ENCODE measurements at places on chromosomes 16 and 17.

GRCh38 chr17:67194134-67194533 lies 50.9 kb downstream of the HELZ start:
- no peak for DNase-seq

GRCh38 chr17:49565948-49566491 lies 9.7 kb upstream of the NXPH3 start:
- no peak for DNase-seq

DNA sequence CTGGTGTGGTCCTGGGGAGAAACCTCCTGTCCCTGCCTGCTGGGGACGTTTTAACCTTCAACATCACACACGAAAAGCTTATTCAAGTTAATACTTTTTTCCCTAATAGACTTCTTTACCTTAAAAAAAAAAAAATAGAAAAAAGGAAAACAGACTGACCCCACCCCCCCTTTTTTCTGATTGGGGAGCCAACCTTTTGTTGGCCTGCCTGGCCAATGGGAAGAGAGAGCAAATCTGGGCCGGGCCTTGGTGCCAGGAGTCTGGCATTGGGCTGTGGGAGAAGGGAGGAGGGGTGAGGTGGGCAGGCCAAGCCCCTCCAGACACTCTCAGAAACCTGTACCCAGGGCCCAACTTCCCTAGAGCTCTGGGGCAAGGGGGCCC lies 3.0 kb downstream of the CBX8 start:
- no peak for DNase-seq

DNA sequence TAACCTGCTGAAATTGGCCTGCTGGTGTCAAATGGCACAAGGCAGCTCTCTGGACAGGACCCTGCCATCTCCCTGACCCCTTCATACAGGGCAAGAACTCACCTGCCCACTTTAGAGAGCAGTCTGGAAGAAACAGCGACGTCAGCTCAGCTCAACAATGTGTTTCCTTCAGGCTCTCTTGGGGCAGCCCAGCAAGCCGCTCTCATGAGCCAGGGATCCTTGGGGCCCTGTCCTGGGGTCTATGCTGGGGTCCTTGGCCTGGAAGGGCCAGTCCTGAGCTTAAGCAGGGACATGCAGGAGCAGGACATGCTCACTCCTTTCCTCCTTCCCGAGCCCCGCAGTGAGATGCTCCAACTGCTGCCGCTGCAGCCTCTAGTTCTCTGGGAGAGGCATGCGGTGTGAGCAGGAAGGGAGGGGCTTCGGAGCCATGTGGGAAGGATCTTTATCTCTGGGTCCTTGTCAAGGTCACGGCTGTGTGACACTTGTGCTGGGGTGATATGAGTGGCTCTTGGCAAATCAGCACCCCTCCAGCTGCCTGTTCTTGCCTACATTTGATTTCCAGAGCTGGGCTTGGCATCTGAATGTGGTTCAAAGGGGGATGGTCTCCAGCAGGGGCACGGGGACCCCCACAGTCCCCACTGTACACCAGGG lies 3.4 kb downstream of the C1QTNF1 start:
- DNase-seq: no peak

GRCh38 chr17:74055508-74056160 lies 147.8 kb upstream of the RPL38 start:
- DNase-seq: no peak

DNA sequence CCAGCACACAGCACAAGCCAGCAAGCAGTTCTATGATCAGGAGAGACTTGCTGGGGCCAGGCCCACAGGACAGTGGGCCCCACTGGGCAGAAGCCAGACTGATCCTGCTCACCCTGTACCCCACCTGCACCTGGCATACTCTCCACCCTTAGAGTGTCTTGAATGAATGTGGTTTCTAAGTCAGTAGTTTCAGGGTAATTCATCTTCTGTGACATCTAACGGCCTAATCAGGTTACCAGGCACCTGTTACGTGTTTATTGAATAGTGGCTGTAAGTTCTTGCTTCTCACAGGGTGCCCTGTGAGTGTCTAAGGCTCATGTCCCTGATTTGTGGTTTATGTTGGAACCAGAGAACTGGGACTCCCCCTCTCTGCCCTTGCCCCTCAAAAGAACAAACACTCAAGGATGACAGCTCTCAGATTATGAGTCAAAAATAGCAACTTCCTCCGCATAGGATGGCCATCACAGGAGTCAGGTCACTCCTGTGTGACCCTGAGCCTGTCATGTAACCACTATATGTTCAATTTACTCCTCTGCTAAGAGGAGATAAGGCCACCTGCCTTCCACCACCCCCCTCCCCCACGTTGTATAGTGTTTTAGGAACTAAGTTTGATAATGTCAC lies 7.0 kb upstream of the OR2C1 start:
- DNase-seq: no peak

- DNase-seq: no peak
Measured at GRCh38 chr17:13437966-13438779, 163.6 kb downstream of the HS3ST3A1 start.

GRCh38 chr16:56855946-56856345 lies 9.1 kb upstream of the SLC12A3 start:
- DNase-seq: no peak

DNA sequence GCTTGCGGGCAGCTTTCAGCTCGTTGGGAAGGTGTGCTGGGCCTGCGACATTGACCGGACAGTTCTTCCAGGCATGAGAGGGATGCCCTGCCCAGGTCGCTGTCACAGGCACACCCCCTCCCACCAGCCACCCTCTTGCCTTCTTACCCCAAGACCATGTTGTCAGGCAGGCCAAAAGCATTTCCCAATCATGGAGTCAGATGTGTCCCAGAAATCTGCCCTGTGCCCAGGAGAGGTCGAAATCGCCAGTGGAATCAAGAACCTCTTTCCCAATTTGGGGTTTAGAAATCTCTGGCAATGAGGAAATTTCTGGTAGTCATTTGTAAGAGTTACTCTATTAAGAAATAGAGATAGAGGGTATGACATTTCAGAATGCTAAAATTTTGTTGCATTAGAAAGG lies 177.1 kb downstream of the RAB11FIP4 start:
- DNase-seq: no peak

DNA sequence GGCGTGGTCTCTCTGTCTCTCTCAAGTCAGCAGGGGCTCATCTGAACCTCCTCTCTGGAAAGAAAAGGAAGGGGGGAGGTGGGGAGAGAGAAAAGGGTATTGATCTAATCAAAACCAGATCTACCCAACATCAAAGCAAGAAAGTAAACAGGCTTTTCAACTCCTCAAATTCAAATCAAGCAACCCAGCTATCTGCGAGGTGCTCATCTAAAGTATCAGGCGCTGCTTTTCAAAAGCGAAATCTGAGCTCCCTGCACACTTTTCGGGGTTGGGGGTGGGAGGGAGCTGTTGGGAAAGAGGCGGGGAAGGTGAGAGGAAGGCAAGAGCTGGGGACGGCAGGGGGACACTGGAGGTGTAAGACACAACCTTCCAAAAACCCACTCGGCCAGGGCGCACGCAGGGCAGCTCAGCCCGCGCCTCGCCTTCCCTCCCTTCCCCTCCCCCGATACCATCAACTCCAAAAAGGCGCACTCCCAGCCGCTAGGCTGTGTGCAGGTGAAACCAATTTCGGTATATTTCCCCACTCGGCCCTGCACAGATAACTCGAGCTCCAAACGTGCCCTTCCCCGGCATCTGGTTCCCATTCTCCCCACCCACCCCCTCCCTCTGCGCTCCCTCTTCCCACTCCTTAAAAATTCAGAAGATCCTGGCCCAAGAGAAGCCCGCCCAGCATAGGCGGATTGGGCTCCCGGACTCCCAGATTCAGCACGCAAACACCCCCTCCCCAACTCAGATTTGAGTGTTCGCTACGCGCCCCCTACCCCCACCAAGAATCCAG lies 2.6 kb downstream of the AXIN2 start:
- no peak for DNase-seq

GRCh38 chr17:3974980-3975379 lies 10.7 kb upstream of the ATP2A3 start:
- no peak for DNase-seq

GRCh38 chr17:55852734-55853133 lies 101.9 kb downstream of the PCTP start:
- no peak for DNase-seq

GRCh38 chr16:31880322-31880979 lies 6.8 kb downstream of the ZNF267 start:
- DNase-seq: no peak

DNA sequence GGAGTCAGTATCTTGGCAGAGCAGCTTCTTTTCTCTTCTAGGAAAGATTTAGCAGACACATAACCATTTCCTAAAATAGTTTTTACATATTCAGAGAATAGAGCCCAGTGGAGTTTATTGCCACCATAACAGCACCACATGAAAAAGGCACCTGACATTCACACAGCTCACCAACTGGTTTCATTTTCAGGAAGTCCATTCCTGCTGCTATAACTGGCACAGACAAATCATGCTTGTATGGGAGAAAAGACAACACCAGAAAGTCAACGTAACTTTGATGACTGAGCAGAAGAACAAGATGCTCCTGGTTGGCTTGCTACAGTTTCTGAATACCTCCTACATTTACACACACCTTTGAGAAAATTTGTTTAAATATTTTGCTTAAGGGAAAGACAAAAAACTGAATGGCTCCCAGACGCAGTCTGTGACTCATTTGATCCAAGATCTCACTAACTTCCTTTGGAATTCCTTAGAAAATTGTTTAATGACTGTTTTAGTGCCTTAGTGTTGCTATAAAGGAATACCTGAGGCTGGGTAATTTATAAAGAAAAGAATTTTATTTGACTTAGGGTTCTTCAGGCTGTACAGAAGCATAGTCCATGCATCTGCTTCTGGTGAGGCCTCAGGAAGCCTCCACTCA lies 1380.6 kb downstream of the CDH8 start:
- no peak for DNase-seq

GRCh38 chr16:2048116-2048543 lies 345 bp downstream of the TSC2 start:
- DNase-seq: no peak

DNA sequence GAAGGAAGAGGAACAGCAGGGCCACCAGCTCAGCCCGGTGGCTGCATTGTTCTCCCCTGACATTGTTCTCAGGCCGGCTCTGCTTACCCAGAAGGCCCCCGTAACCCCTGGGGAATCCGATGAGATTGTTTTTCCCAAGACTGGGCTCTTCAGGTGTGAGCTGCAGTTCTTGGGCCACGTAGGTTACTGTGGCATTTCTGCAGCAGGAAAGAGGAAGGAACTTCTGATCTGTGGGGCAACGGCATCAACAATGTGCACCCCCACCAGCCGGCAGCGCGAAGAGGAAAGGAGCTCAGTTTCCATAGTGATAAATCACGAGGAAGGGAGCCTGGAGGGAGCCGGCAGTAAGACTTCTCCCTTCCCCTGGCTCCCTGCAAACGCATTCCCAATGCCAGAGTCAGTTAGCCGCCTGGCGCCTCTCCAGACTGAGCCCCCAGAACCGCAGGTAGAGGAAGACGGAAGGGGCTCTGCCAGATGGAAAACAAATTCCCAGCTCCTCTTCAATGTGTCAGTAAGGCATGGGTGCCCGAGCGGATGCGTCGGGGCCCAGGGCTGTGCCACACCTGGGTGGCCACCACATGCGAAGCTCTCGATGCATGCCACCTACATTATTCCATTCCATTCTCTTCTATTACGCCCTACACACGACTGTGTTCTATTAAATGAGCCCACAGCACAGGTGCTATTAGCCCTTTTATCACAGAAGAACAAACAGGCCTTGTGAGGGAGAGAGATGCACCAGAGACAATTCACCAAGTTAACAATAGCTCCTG lies 21.5 kb upstream of the PECAM1 start:
- DNase-seq: no peak

DNA sequence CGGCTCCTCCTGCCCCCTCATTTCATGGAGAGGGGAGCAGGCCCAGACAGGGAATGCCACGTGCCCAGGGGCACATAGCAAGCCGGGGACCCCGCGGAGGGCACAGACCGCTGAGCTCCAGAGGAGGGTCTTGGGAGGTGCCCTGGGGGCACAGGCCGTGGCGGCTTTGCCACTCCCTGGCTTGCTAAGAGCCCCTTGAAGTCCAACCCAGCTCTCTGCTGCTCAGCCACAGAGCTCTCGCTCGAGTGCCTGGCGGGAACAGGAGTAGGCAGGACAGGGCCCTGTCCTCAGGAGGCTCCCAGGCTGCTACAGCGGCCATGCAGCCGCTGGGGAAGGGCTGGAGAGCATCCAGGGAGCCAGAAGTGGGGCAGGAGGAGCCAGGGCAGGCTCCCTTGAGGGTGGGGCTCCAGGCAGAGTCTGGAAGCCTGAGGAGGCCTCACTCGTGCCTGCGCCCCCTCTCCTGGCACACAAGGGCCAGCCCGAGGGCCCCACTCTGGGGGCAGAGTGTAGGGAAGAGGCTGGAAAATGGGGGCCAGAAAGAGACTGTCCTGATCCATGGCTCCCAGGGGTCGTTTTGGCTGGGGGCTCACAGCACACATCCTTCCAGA lies 4.4 kb upstream of the RAB26 start:
- DNase-seq: no peak

DNA sequence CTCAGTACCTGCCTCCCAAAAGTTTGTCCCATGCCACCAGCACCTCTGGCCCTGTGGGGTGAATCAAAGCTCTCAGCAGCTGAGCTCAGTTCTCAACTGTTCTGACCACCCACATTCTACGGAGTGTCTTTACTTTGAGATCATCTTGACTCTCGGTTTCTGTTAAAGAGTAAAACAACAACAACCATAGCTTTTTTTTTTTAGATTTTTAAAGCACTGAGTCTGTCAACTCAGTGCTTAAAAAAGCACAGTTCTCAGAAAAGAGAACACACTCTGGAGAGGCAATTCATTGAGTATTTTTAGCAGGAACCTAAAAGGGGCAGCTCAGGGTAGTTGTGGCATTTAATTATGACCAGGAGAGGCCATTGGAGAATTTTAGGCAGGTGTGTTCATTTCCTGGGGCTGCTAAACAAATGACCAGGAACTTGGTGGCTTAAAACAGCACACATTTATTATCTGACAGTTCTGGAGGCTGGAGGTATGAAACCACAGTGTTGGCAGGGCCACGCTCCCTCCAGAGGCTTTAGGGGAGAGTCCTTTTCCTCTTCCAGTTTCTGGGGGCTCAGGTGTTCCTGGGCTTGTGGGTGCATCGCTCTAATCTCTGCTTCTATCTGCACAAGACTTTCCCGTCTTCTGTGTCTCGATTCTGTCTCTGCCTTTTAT lies 6.7 kb upstream of the WFIKKN2 start:
- DNase-seq: no peak

GRCh38 chr17:82663381-82664275 lies 15.4 kb upstream of the WDR45B start:
- no peak for DNase-seq

DNA sequence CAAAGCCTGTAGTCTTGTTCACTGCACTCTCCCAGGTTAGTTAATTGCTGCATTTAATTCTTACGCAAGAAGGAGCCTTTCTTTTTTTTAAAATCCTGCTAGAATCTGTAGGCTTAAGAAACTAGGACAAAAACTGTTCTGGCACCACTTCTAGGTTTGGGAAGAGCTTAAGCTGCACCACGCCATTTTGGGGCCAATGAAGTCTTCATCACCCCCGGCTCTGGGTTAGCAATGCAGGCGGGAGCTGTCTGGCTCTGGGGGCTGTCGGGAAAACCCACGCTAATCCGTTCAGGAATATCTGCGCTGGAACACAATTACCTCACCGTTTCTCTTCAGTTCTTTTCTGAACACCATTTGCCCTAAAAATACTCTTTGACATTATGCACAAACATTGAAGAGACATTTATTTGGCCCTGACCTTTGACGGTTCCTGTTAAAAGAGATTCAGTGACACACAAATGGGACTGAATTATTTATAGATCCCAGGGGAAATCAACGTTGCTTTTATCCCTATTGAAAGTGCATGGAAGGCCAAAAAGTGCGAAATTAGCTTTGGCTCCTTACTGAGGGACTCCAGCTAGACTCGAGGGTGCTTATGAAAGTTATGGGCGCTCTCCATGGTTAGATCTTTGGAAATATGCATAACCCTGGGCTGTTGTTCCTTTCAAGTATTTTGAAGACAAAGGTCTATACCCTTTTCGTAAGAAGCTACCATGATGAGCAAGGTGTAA lies 249.2 kb downstream of the HAPSTR1 start:
- no peak for DNase-seq

- DNase-seq: no peak
Measured at GRCh38 chr17:80485846-80486245, 9.4 kb upstream of the NPTX1 start.

Measured in GOT3 (cell line).